NCI-H187 (cell line): ENCODE measurements at places on chromosomes 5 and 9.

DNA sequence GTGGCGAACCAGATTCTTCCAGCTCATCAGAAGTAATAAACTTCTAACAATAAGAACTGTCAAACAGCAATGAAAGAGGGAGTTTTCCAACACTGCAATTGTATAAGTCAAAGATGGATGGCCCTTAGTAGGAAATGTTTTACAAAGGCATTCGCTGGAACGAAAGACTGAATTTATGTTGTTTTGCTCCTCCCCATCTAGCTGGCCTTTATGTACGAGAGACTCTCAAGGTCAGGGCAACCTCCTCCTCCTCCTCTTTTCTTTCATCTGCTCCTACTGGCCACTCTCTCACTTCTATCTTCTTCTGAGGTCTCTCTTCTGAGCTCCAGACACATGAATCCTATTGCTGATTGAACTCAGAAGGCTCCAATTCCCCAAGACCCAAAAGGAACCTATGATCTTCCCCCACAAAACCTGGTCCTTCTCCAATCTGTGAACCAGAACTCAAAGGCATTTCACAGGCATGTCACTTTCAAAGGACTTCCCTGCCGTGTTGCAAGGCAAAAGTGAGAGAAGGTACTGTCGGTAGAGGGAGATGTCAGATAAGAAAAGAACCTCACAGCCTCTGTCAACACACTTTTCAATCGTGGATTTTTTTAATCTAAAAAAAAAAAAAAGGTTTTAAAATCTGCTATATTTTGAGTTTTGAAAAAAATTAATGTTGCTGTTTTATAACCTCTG, 28.5 kb upstream of the PUM3 start:
- DNase-seq, result no peak

DNA sequence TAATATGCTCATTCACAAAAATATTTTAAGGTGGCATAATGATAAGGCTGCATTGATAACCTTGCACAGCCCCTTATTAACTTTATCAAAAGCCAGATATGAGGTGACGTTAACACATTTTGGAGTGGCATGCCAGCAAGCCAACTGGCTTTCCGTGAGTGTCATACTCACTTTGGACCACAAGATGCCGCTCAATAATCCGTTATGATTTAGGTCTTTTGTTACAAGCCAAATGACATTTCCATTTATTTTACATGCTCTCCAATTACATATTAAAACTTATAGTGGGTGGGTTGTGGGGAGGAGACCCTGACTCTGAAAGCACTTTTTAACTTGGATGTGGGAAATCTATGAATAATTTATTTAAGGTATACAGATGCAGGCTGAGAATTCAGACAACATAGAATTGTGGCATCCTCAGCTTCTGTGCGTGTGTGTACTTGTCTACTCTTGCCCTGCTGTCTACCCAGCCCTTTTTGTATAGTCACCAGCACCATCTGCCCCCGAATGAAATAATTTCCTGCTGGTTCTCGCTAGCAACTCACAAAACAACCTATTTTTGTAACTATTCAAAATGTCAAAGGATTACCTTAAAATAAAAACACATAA, 305.1 kb downstream of the PSAT1 start:
- no peak for DNase-seq

DNA sequence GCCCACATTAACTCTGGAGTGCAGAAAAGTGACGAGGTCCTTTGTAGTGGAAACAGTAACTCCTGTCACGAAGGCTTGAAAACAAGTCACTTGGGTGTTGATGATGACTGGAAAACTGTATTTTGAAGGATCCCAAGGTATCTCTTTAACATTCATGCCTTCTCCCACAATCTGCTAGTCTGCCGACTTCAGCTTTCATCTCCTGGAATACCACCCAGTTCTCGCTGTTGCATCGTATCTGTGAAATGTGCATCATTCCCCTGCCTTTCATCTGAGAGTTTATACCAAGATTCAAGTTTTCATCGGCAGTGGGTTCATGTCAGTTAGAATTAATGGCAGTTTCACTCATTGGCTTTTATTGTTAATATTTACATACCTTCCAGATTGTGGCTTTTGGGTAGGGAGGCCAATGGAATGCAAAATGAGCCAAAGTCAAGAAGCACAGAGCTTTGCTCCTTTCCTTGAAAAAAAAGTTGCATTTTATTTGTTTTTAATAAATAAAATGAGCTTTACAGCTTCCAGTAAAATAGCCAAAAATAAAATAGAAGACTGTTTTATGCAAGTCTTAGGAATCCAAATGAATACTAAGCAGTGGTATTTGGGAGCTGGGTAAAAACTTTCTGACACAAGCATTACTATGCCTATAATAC, 575.2 kb upstream of the WWC1 start:
- no peak for DNase-seq

DNA sequence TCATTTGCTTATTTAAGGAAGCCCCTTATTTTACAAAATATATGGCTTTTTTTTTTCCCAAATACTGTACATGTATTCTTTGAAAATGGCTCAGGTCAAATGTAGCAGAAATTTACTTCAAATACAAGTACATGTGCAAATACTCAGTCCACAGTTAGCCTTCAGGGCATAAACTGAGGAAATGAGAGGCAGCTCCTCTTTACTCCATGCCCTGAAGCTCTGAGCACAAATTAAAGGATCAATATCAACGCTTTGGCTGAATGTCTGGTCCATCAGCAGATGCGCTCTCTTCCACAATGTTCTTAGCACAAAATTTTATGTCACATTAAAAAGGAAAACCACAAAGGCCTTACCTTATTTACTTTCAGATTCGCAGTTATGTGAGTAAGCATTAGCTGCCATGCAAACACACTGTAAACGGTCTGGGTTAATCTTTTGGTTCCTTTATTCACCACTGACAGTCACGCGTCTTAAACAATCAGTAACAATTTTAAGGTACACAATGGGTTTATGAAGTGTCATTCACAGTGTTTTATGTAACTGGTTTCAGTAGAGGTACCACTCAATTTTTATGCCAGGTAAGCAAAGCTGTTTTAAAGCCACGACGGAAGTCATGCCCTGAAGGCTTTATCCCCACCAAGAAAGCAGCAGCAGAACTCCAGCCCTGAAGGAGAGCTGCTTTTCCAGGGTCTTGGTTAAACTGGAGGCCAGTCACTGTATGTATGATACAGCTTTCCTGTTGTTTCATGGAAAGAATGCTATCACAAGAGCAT, 103.4 kb downstream of the OTULIN start:
- peak; percentile 68 for DNase-seq

DNA sequence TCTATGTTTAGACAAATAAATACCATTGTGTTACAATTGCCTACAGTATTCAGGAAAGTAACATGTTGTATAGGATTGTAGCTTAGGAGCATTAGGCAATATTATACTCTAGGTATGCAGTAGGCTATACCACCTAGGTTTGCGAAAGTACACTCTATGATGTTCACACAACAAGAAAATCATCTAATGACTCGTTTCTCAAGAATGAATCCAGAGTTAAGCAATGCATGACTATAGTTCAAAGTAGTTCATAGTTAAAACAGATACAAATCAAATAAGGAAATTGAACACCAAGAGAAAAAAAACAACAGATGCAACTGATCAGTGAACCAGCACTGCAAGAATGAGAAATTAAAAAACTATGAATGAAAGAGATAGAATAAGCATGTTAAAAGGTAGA, 27.6 kb upstream of the ABLIM3 start:
- DNase-seq, result no peak

- DNase-seq, result no peak
These were observed 4.3 kb downstream of the NKD2 start for GRCh38 chr5:1012900-1013237.

- DNase-seq, result no peak
These were observed 2.6 kb downstream of the CTNNAL1 start for GRCh38 chr9:109010746-109011145.

DNA sequence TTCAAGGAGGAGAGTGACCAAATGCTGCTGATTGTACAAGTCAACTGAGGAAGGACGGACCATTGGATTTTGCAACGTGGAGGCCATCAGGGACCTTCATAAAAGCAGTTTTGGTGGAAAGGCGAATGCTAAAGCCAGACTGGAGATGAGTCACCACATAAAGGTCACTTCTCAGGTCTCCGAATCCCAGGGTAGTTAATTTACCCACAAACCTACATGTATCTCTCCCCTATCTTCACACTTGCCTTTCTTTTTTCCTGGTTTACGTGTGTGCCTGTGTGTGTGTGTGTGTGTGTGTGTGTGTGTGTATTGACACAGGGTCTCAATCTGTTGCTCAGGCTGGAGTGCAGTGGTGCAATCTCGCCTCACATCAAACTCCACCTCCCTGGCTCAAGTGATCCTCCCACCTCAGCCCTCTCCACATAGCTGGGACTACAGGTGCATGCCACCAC, 4.6 kb upstream of the CTNNA1 start:
- no peak for DNase-seq
